Stimulated activated CD8-positive, alpha-beta memory T cell treated with anti-CD3 and anti-CD28 coated beads, Interleukin-4, amount 100 ng/mL, for 4 hours (primary cell): ENCODE measurements at places on chromosomes 2 and 18.

DNA sequence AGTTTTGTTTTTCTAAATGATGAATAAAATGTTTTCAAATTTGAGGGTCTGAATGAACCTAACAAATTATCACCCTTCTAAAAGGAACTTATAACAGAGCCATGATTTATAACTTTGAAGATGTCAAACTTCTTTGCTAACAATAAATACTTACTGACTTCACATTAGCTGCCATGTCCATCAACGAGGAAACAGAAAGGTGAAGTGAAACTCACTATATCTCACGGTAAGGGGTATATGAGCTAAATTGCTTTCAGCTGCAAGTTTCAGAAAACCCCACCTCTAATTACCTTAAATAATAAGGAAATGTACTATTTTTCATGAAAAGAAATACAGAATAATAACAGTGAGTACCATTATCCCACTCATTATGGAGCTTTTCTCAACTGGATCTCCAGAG, 350.8 kb upstream of the NT5C1B start:
- no peak for DNase-seq

DNA sequence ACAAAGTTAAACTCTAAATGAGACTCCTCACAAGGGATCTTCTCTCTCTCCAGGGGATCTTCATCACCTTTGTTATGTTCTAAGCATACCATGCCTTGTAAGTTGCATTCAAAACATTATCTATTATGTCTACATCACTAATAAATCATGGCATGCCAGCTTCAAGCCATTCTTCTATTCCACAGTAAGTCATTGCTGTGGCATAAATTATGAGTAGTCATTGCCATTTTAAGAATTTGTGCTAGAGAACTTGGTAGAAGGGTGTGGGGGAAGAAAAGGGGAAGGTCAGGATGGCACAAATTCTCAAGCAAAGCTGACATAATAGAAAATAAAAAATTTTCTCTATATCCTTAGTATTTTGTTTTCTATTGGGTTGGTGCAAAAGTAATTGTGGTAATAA, 33.5 kb downstream of the BARD1 start:
- DNase-seq, result no peak

DNA sequence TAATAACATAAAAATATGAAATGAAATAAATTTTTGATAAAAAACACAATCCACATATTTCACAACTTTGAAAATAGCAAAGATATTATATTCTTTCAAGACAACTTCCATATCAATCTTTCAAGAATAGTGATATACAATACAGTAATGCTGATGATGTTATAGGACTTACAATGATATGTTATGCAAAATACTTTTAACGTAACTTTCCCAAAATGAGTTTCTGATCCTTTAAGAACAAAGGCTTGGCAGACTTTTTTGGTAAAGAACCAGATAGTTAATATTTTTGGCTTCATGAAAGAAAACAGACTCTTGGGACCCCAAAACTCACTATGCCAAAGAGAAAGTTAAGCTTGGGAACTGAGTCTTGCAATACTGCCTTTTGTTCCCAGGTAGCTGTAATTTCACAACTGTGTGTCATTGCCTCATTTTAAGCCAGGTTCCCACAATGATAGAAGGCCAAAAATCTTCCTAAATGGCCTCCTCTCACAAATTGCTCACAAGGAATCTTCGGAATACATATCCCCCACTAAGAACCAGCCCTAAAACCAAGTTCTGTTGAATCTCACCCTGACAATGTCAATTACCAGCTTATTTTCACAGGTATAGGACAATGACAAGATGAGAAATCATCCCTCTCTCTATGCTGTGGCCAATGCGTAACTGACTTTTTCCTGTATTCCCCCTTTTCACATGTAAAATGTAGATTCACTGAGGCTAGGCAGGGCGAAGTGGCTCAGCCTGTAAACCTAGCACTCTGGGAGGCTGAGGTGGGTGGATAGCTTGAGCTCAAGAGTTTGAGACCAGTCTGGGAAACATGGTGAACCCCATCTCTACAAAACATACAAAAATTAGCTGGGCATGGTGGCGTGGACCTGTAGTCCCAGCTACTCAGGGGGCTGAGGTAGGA, 54.8 kb upstream of the STRN start:
- no peak for DNase-seq

GRCh38 chr18:55576001-55576400, 12.0 kb downstream of the TCF4 start:
- no peak for DNase-seq

- DNase-seq, result no peak
Observed at GRCh38 chr2:19337202-19337601, 21.2 kb downstream of the OSR1 start.

DNA sequence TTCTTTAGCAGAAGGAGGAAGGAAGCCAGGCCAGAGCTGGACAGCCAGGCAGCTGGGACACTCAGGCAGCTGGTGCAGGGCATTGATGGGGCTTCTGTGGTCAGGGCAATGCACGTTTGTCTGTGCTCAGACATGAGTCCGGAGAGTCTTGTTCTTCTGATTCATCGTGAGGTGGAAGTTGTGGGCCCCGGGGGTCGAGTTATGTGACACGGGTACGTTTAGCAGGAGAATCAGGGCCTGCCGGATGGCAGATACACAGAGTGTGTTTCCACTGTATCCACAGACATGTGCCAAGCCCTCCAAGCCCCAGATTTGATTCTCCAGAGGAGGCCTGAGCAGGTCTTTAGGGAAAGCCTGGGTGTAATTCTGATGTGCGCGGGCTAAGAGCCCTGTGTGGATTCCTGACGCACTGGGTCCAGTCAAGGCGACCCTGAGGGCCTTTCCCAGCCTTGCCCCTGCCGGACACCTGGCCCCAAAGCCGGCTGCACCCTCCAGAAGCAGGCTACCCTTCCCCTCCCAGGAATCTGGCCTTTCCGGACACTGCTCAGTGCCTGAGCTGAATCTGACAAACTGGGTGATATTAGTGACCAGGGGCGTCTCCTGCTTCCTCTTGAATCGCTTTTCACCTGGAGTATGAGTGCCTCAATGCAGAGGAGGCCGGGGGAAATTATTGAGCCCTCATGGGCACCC, 10.1 kb downstream of the ARHGEF4 start:
- no peak for DNase-seq

- DNase-seq, result no peak
Observed at GRCh38 chr2:234355021-234355720, 141.7 kb downstream of the ARL4C start.

DNA sequence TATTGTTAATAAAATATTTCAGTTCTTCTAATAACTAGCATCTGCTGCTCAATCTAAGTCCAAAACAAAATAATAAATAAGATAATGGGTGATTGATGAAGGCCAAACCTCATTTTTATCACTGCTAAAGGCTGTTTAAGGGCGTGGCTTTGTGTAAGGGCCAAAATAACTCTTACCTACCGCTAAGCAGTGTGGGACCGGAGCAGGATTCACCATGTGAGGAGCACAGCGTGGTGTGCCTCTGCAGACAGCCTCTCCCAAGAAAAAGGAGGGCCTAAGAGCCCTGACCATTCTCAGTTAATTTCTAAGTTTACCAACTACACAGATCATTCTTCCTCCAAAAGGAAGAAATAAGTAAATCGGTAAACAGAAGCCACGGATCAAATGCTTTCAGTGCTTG, 353.7 kb downstream of the ARL6IP6 start:
- no peak for DNase-seq

DNA sequence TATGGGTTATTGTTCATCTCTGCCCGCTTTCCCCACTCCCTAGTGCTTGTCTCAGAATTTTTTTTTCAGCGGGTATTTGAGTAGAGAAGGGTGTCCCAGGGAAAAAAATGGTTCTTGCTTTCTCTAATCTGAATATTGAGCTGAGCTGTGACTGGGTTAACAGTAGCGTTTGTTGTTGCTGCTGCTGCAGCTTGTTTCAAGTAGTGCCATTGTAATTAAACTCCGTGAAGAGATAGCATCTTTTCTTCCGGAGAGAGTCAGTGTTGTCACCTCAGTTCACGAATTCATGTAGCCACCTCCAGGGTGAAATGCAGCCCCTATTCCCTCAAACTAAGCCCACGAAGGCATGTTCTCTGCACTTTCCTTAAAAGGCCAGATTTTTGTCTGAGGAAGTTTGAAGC, 1.5 kb upstream of the AAK1 start:
- DNase-seq, result no peak

GRCh38 chr18:55136258-55136657, 177.0 kb upstream of the CCDC68 start:
- DNase-seq, result no peak

DNA sequence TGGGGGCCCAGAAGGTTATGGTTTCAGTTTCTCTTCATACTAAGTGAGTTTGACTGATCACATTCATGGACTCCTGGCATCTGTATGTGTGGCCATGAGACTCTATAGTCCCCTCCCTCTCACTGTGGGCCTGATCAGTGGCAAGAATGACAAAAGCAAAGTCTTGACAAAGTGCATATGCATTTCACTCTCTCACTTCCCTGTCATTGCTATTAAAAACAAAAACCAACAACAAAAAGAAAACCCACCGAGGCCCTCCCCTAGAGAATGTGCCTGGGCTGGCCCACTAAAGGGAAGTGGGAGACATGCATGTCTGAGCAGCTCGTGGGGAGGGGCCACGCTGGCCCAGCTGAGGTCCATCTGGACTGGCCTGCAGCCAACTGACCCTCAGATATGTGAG, 600.1 kb upstream of the RAB6C start:
- no peak for DNase-seq

DNA sequence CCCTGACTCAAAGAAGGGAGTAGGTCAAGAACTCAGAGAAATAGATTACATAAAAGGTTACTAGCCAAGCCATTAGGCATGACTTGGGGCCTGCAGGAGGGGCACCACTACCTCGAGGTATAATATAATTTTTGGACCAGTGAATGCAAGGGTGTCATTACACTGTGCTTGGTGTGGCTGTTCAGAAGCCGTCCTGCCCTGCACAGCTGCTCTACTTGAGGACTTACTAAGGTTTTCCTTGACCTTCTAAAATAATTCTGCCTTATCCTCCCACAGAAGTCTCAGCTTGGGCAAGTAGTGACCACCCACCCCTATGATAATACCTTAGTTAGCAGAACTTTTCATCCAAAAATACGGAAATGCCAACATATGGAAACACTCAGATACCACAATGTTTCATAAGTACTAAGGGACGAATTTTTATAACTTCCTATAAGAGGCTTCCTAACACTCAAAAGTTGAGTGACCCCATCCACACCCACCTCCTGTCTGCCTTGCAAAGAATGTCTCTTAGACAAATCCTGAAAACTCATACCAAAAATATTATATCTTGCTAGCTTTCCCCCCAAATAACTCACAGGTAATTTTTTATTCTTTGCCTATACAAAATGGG, 17.7 kb upstream of the ATG16L1 start:
- DNase-seq, result no peak

DNA sequence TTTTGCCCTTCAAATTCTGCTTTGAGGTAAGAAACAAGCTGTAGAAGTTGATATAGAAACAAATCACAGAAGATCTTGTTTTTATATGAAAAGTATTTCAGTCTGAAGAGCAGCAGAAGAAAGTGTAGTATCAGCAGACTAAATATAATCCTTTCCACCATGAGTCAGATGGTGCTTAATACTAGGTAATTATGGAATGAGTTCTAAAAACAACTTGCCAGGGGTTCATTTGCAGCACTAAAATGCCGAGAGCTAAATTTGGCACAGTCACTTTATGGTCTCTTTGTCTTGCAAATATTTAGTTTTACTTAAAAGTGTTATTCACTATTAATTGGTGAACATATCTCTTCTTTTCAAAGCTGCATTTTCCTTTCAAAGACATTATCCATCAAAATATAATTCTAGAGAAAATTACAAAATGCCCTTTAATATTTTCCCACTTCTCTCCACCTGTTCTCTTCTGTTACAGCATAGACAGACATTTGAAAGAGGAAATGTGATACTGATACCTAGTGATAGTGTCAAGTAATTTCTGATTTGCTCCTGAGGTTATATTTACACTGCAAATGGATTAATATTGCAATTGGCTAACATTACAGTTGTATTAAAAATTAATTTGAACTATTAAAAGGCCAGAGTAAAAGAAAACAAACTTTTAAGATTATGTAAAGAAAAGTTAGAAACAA, 5.3 kb downstream of the MYL1 start:
- DNase-seq, result no peak

DNA sequence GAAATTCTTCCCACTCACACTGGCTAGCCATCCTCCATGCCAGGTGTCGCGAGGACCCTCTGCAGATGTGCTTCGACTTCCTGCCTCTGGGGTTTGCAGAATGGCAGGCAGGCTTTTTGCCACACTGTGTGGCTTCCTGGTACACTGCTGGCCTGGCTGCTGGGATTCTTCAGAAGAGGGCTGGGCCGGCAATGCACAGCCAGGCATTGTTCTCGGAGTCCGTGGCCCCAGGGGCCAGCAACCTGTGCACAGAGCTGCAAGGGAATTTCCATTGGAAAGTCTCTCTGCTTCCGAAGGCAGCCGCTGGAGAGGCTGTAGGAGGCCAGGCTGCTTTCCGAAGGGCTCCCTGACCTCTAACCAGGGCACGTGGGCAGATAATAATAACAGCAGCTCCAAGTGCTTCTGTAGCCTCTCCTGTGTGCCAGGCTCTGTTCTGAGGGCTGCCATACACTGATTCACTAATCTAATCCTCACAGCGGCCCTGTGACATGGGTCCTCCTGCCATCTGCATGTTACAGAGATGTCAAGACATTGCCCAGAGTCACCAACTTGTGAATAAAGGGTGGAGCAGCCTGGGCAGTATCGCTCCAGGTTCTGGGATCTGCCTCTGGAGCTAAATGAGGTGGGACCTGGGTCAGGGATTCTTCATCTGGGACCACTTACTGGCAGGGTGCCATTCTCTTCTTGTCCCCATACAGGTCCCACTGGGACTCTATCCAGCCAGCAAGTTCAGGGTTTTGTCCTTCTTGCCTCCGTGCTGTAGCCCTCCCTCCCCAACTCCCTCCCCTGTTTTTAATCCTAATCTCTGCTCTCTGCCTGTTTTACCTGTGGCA, 5.0 kb downstream of the LDLRAD4 start:
- no peak for DNase-seq

DNA sequence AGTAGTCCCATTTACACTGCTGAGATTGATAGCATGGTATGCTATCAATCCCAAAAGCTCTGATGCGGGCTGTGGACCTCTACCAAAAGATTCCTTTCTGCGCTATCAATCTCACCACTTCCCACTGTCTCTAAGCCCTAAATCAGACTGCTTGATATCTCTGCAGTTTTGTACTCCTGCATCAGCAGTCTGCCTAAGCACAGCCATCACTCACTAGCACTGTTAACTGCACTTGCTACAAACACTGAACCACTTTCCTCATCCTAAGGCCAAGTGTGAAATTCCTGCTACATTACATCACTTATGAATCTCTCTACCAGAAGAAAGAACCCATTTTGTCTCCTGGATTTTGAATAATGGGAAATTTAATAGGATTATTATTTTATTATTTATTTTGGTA, 237.0 kb downstream of the HNMT start:
- DNase-seq, result no peak

DNA sequence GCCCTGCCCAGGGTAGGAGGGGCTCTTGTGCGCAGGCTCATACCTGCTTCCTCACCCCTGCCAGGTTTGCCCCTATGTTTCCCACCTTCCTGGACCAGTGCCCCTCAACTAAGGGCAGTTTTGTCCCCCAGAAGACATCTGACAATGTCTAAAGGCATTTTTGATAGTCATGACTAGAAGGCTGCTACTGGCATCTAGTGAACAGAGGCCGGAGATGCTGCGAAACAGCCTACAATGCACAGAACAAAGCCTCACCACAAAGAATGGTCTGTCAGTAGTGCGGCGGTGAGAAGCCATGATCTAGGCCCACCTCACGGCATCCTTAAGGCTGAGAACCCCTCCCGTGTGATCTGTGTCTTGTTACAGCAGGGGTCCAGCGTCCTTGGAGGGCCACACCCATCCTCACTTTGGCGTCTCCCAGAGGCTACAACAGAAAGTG, 96.0 kb downstream of the TMEM17 start:
- no peak for DNase-seq
